ENCODE measurements at places on chromosomes 1 and 21. TPM values are rescaled to one million over a fixed set of nuclear protein-coding genes. Genes with fewer than 3 reads are reported as not detected.

DNA sequence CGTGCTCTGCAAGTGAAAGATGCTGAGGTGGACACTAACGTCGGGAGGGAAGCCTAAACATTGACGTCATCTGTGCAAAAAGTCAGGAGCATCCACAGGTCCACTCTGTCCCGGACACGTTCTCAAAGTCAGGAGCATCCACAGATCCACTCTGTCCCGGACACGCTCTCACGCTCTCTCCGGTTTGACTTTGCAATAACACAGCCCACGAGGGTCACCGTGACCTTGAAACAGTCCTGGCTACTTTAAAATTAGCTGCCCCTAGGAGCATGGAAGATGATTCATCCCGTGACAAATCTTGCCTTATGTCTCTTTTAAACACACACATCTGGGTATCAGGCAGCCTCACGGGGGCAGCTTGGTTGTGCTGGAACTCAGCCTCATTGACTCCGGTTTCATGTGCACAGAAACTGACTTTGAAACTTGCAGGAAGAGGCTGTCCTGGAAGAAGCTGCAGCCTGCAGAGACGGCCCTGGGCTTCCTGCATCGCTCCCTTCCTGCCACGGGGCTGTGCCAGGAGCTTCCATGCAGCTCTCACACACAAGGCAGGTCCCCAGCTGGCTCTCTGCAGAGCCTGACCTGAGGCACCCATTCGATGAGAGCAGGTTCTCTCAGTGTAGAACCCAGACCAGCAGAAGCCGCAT is 18.1 kb upstream of the COL18A1 start:
- no peaks in the 10 kb centered on the region for H3K27me3 ChIP-seq
- peak; percentile 78 for DNase-seq
- H3K36me3 ChIP-seq: no peaks in the 10 kb centered on the region
- H3K27ac ChIP-seq: peak overlapping the region; percentile 2
- peaks cover 4% of the 10 kb centered on the region for H3K4me1 ChIP-seq

DNA sequence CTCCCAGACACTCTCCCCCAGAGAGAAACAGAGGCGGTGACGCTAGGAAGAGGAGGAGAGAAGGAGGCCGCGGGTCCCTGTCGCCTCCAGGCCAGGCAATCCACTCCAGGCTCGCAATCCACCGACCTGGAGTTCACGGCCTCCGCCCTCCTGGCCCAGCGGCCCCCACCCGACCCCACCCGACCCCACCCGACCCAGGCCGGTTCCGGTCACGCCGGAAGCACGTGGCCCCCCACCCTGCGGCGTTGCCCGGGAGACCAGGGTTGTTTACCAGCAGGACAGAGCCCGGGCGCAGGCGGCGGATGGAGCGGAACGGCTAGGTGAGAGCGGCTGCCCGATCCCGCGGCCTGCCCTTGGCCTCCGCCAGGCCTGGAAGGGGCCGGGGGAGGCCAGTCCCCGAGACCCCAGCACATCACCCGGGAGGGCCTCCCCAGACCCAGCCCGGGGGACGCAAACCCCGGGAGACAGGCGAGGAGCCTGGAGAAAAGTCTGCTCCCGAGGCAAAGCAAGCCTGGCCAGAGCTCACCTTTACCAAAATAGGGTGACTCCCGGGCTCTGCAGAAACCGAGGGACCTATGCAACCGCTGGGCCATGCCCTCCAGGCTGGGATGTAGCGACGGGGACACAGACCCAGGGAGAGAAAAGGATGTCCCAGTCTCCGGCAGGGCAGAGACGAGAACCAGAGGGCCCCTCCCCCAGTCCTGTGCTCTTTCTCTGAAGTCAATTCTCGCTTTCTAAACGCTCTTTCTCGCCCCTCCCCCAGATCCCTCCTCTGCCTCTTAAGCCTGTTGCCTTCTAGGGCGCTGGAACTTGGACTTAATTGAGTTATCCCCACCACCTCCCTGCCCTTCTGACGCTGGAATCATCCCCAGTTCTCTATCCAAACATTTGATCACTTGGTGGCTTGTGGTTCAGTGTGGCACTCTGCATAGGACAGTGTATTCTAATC is at the start of the genes PLA2G2C and UBXN10:
PLA2G2C (minus strand) TSS at position 685 of the 949 bp plus-strand sequence. CDS start 9,155 bp downstream, outside the sequence.
UBXN10 (plus strand) TSS at position 263 of the 949 bp plus-strand sequence. CDS start 4,466 bp downstream, outside the sequence.
- peaks cover 4% of the 10 kb centered on the region for H3K4me1 ChIP-seq
- no peaks in the 10 kb centered on the region for H3K27me3 ChIP-seq
- DNase-seq: peak; percentile 64
- H3K36me3 ChIP-seq: no peaks in the 10 kb centered on the region

SPRR2B gene
- total RNA-seq: not detected

DNA sequence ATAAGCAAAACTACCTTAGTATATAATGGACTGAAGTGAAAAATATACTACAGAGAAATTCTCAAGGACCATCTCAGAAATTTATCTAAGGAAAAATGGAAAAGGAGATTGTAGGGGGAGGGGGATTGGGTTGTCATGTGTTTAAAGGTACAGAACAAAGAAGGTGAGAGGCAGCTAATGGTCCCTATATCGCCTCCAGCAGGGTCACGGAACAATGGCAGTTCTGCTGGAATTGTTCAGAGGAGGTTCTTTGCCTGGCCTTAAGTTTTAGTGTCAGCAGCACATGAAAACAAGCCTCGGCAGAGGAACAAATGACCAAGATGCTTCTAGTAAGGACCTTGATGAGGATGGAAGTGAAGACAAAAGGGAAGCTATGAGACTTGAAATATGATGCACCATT is 42.0 kb upstream of the RGS2 start:
- no peak for DNase-seq
- no peak overlapping the region for H3K4me3 ChIP-seq

WDR47 gene
- 12.5 TPM for total RNA-seq

DNA sequence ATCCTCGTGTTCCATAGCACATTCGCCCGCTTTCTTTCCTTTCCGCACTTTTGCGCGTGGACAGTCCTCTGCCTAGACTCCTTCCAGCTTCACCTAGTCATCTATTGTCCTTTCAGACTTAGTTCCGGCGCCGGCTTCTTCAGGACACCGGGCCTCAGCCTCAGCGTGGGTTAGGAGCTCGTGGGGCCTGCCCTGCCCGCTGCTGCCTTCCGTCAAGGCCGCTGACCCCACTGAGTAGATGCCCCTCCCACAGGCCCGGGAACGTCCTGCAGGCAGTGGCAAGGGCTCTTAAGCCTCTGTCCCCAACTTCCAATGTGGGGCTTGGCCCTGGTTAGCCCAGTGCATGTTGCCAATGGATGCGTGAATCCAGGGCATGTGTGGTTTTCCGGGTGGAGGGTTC is 11.4 kb downstream of the DMRTB1 start:
- no peak overlapping the region for H3K27ac ChIP-seq
- no peaks in the 10 kb centered on the region for H3K27me3 ChIP-seq
- H3K4me3 ChIP-seq: no peak overlapping the region
- no peaks in the 10 kb centered on the region for H3K4me1 ChIP-seq

DNA sequence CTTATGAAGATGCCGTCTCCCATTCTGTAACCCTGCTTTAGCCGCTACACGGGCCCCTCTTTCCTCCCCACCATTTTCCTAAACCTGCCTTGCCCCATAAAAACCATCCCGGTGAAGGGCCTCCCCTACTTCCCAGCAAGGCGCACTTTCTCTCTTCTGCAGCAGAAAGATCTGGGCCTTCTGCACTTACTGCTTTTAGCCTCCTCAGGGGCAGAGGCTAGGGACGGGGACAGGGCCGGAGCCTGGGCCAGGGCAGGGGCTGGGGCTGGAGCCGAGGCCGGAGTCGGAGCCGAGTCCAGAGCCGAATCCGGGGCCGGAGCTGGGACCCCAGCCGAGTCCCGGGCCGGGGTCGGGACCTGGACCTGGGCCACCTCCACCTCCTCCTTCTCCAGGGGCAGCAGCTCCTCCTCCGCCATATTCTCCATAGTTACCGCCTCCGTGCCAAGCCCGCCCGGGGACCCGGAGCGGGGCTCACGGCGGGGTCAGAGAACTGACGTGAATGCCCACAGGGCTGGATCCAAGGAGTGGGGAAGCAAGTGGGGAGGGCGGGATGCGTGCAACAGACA is 382 bp downstream of the TRMT1L start:
- H3K4me1 ChIP-seq: peaks cover 44% of the 10 kb centered on the region
- DNase-seq: no peak
- H3K36me3 ChIP-seq: no peaks in the 10 kb centered on the region
- peak overlapping the region; percentile 98 for H3K27ac ChIP-seq

- no peaks in the 10 kb centered on the region for H3K27me3 ChIP-seq
- H3K4me3 ChIP-seq: no peak overlapping the region
- no peaks in the 10 kb centered on the region for H3K36me3 ChIP-seq
- H3K27ac ChIP-seq: no peak overlapping the region
Observed at GRCh38 chr21:39502631-39503030, 50.9 kb downstream of the SH3BGR start.

DNA sequence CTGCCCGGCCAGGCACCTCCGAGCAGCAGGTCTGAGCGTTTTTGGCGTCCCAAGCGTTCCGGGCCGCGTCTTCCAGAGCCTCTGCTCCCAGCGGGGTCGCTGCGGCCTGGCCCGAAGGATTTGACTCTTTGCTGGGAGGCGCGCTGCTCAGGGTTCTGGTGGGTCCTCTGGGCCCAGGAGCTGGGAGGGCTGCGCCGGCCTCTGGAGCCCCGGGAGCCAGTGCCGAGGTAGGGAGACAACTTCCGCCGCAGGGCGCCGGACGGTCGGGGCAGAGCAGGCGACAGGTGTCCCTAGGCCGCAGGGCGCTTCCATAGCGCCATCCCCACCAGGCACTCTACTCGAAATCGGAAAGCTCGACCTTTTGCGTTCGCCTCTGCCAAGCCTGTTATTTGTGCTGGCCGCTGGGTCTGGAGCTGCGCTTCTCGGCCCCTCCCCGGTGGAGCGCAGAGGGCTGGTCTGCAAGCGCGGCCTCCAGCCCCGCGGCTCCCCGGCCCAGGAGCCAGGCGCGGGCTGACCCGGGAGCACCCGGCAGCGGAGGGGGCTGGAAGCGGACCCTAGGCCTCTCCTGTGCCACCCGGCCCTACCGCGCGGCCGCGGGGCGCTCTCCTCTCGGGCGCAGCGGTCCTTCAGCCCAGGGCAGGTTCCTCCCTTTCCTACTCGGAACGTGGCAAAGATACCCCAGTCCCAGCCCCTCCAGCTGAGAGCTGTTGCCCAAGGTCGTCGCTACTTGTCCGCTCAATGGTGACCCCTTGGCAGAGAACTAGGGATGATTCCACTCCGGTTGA is 2.2 kb downstream of the SIM2 start:
- peaks cover 99% of the 10 kb centered on the region for H3K27me3 ChIP-seq
- H3K4me3 ChIP-seq: no peak overlapping the region
- DNase-seq: no peak
- H3K36me3 ChIP-seq: no peaks in the 10 kb centered on the region
- H3K4me1 ChIP-seq: peaks cover 35% of the 10 kb centered on the region
- no peak overlapping the region for H3K27ac ChIP-seq

DNA sequence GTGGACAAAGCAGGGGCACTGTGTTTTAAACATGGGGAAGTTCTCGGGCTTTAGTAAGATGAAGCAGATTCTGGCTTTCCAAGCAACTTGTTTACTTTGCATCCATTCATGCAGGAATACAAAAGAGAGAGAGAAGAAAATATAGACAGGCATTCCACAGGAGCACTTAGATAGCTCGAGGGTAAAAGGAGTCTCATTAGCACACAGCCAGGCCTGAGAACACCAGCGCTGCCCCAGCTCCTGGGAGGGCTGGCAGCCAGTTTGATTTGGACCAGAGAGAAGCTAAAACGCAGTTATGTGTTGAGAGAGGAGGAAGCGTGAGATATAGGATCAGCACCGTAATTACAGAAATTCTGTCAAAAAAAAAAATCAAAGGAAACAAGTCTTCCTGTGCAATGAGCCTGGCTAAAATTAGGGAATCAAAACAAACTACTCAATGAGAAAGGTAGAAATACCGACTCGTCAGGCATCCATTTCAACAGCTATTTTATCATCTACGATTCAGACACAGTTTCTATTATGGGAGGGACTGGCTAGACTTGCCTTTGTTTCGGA is 68.2 kb downstream of the CLSTN1 start:
- H3K27ac ChIP-seq: no peak overlapping the region
- peaks cover 5% of the 10 kb centered on the region for H3K36me3 ChIP-seq
- peaks cover 7% of the 10 kb centered on the region for H3K4me1 ChIP-seq
- no peak overlapping the region for H3K4me3 ChIP-seq

- peaks cover 6% of the 10 kb centered on the region for H3K4me1 ChIP-seq
- no peak overlapping the region for H3K4me3 ChIP-seq
- DNase-seq: no peak
- H3K36me3 ChIP-seq: no peaks in the 10 kb centered on the region
- H3K27ac ChIP-seq: no peak overlapping the region
Observed at GRCh38 chr1:42466030-42466429, 2.9 kb downstream of the CCDC30 start.

DNA sequence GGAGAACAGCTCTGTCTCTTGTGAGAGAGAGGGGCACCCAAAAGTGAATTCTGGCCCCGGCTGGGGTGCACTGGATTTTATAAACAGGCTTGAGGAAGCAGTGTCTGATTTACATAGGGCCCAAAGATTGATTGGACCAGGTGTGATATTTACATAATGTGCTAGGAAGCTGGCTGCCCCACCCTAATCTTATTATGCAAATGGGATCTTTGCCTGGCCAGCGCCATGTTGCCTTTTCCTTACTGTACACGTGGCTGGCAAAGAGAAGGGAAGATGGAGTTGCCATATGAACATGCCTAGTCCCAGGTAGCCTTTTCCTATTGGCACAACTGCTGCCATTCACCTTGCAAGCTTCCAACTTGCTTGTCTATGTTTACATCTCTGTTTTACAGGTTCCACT is 29.0 kb upstream of the CFHR4 start:
- DNase-seq: no peak
- no peaks in the 10 kb centered on the region for H3K27me3 ChIP-seq

DNA sequence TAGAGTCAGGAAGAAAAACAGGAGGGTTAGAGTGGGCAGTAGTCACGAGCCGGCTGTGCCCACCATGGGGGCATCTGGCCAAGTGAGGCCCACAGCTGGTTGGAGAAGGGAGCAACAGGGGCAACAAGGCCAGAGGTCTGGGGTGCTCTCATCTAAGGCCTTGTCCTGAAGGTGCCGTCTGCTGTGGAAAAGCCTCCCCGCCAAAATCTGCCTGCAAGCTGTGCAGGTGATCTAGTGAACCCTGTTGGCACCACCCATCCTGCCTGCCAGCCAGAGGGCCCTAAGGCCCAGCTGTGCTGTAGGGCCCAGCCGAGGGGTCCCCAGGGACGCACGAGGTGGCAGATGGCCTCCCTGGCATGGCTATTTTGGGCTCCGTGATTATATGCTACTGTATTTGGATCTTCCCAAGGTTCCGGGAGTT is 51.3 kb downstream of the LGR6 start:
- H3K4me1 ChIP-seq: peaks cover 4% of the 10 kb centered on the region
- no peak overlapping the region for H3K4me3 ChIP-seq
- H3K27ac ChIP-seq: no peak overlapping the region
- no peaks in the 10 kb centered on the region for H3K36me3 ChIP-seq

IFNLR1 gene
- total RNA-seq: 4.2 TPM

F3 gene
- 20.2 TPM for total RNA-seq

DNA sequence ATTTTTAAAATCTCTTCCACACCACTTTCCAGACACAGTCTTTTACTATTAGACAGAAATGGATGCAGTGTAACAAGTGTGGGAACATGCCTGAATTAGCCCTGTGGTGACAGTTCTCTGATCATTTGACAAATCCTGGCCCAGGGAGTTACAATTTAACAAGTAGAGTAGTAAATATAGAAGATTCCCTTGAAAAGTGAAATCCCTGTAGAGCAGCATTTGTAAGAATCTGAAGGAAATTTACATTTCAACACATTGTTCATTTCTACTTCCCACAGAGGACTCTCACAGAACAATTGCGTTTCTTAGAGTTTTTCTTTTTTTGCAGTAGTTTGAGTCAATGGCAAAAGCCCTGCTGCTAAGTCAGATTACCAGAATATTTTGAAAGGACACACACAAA is 458.3 kb upstream of the BRINP3 start:
- H3K4me1 ChIP-seq: no peaks in the 10 kb centered on the region
- no peaks in the 10 kb centered on the region for H3K27me3 ChIP-seq
- H3K4me3 ChIP-seq: no peak overlapping the region
- H3K36me3 ChIP-seq: no peaks in the 10 kb centered on the region
- no peak for DNase-seq

All from adrenal gland (tissue), 19 donors.